Heart right ventricle (tissue), 16 donors: ENCODE measurements at places on chromosomes 16 and 17. TPM values are rescaled to one million over a fixed set of nuclear protein-coding genes. Genes with fewer than 3 reads are reported as not detected.

PRAC2 gene
- total RNA-seq = not detected

LRRC75A gene
- total RNA-seq = 1.0 TPM

EVPL gene
- not detected for total RNA-seq

AURKB gene
- 1.0 TPM for total RNA-seq

GRCh38 chr16:66422366-66422765 lies 4.7 kb upstream of the BEAN1 start:
- H3K36me3 ChIP-seq = no peaks in the 10 kb centered on the region
- H3K4me1 ChIP-seq = peaks cover 6% of the 10 kb centered on the region
- no peak overlapping the region for H3K27ac ChIP-seq
- no peak for DNase-seq
- peaks cover 9% of the 10 kb centered on the region for H3K27me3 ChIP-seq

DNA sequence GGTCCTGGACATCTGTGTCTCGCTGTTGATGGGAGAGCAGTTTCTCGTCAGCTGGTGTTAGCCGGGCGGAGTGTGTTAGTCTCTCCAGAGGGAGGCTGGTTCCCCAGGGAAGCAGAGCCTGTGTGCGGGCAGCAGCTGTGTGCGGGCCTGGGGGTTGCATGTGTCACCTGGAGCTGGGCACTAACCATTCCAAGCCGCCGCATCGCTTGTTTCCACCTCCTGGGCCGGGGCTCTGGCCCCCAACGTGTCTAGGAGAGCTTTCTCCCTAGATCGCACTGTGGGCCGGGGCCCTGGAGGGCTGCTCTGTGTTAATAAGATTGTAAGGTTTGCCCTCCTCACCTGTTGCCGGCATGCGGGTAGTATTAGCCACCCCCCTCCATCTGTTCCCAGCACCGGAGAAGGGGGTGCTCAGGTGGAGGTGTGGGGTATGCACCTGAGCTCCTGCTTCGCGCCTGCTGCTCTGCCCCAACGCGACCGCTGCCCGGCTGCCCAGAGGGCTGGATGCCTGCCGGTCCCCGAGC lies 17.9 kb downstream of the GAA start:
- H3K4me1 ChIP-seq = no peaks in the 10 kb centered on the region
- H3K4me3 ChIP-seq = no peak overlapping the region
- DNase-seq = no peak
- H3K27me3 ChIP-seq = no peaks in the 10 kb centered on the region

GRCh38 chr17:45385331-45385997 lies 47.2 kb downstream of the ARHGAP27 start:
- H3K4me1 ChIP-seq = peaks cover 13% of the 10 kb centered on the region
- H3K27me3 ChIP-seq = no peaks in the 10 kb centered on the region
- no peaks in the 10 kb centered on the region for H3K36me3 ChIP-seq
- H3K27ac ChIP-seq = no peak overlapping the region
- DNase-seq = peak; percentile 91

DNA sequence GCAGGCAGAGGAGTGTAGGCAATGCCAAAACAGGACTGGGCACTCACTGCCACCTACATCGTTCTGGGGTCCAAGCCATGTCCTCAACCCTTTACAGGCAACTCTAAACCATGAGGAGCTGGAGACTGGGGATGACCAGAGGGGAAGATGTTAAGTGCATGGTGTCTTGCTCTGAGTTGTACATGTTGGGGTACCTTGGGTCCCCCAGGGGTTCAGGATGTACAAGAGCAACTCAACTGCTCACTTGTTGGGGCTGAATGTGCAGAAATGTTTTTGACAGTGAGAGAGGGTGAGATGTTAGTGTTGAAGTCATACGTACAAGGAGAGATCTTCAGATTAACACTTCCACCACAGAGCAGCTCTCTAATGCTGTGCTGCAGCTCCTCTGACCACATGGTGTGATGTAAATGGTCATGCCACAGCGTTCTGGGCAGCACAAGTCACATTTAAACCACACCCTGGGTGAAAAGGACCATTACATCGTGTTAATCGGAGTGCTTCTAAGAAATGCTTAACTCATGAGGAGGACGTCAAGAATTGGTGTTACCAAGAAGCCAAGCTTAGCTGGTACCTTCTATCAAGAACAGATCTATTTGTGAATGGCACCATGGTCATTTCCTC lies 2.4 kb downstream of the CCL18 start:
- no peaks in the 10 kb centered on the region for H3K4me1 ChIP-seq
- no peak overlapping the region for H3K27ac ChIP-seq
- DNase-seq = no peak
- H3K36me3 ChIP-seq = no peaks in the 10 kb centered on the region
- no peak overlapping the region for H3K4me3 ChIP-seq
- H3K27me3 ChIP-seq = no peaks in the 10 kb centered on the region

DNA sequence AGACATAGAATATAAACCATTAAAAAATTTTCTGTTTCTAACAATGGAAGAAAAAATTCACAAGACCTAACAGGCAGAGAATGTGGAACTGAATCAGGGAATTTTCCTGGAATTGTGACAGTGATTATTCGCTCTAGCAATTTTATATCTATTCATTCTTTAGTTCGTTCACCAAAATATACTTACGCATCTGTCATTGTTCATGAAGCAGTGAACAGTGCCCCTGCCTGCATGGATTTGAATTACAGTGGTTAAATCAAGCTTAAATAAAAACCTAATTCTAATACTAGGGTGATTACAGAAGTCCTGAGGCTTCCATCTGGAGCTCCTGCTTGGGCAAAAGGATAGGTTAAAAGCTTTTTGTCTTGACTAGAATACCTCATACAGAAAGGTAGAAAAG lies 48.6 kb downstream of the ABCA8 start:
- peaks cover 33% of the 10 kb centered on the region for H3K4me1 ChIP-seq
- no peak for DNase-seq
- no peaks in the 10 kb centered on the region for H3K27me3 ChIP-seq
- H3K36me3 ChIP-seq = peaks cover 80% of the 10 kb centered on the region
- H3K27ac ChIP-seq = peak overlapping the region; percentile 8

GRCh38 chr16:80466024-80466987 lies 74.5 kb upstream of the DYNLRB2 start:
- H3K27ac ChIP-seq = no peak overlapping the region
- no peak overlapping the region for H3K4me3 ChIP-seq
- H3K27me3 ChIP-seq = no peaks in the 10 kb centered on the region

GRCh38 chr16:14284930-14285512 lies 213.9 kb downstream of the MRTFB start:
- peak overlapping the region; percentile 83 for H3K27ac ChIP-seq
- no peak for DNase-seq
- no peaks in the 10 kb centered on the region for H3K36me3 ChIP-seq
- peaks cover 16% of the 10 kb centered on the region for H3K4me1 ChIP-seq

DNA sequence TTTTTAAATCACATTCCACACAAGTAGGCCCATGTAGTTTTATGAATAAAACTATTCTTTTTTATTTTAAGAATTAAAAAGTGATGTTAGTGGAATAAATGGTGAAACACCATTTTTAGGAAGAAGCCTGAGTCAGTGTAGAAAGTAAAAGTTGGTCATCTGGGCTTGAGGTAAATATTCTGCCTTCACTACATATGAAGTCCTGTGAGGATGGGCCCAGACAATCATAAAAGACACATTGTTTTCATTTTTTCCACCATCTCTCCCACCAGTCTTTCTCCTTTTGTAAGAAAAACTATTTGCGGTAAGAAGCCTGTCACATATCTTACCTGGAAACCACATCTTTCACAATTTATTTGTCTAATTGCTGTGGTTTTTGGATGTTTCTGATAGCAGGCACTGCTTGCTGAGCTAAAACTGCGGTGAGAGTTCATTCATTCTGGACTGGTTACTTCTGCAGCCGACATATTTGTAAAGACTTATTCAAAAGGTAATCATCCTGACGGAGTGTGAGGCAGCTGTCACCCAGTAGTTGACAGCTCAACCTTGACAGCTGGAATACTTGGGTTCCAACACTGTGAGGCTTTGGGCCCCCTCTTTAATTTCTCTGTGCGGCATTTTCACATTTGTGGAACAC lies 10.6 kb upstream of the RFFL start:
- no peak overlapping the region for H3K4me3 ChIP-seq
- H3K36me3 ChIP-seq = no peaks in the 10 kb centered on the region
- DNase-seq = no peak
- H3K27me3 ChIP-seq = no peaks in the 10 kb centered on the region
- H3K4me1 ChIP-seq = no peaks in the 10 kb centered on the region
- H3K27ac ChIP-seq = no peak overlapping the region

DNA sequence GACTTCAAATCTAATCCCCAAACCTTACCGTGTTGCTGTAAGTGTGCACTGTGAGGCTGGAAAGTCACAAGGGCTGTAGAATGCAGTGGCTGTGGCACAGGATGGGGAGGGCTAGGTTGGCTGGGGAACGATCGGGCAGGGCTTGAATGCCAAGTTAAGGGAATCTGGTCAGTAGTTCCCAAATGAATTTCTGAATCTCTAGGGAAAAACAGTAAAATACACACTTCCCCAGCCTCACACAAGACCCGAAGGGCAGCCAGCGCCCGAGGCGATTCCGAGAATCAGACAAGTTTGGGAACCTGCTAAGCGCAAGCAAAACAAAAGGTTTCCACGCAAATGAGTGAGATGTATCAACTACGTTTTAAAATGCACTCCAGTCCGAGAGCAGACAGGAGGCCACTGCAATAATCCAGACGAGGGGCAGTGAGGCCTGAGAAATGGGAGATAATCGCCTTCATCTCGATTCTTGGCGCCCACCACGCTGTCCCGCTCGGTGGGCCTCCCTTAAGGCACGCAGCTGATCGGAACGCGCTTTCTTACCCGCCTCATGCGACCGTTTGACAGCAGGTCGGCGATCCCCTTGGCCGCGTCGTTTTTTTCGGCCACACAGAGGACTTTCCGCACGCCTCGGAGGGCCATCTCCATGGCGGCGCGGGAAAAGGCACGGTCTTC lies 599 bp downstream of the TOP3A start:
- H3K36me3 ChIP-seq = peaks cover 45% of the 10 kb centered on the region
- peak overlapping the region; percentile 91 for H3K4me3 ChIP-seq

DNA sequence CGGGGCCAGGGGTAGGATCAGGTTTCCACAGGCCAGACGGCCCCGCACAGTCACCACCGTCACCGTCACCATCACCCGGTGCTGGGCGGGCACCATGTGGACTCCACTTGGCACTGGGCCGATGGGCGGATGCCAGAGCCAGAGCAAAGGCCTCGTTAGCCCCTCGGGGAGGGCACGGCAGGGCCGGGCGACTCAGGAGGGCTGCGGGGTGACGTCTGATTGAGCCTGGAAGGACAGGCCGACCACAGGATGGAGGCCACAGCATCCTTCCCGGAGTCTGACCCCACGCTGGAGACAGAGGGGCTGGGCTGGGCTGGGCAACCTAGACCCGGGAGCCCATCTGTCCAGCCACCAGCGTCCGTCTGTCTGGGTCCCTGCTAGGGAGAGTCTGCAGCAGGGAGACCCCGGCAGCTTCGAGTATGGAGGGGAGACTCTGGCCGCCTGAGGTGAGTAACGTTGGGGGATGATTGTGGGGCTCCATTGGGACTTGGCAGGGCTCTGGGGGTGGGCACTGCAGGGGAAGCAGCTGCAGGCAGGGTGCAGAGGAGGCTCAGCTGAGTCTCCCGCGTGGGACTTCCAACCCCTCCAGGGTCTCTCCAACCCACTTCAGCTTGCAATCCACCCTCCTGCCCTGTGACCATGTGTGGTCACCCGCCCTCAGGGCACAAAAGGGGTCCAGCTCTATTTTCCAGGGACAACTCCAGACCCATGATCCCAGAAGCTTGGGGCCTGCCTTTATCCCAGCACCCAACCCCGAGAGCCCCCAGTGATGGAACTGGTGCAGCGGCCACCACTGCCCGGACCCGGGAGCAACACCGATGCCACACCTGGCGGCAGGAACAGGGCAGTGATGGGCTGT lies 22.6 kb downstream of the SLC25A10 start:
- DNase-seq = no peak
- H3K4me1 ChIP-seq = peaks cover 2% of the 10 kb centered on the region
- H3K27ac ChIP-seq = no peak overlapping the region
- no peaks in the 10 kb centered on the region for H3K27me3 ChIP-seq
